ENCODE measurements at places on chromosomes 5 and 9.
A peak's percentile ranks its signal among the peaks of the same experiment; 100 is the strongest.

- no peak for DNase-seq
Measured at GRCh38 chr9:134518004-134518606, 123.5 kb upstream of the COL5A1 start.

- no peak for DNase-seq
Measured at GRCh38 chr5:42974536-42974935, 65.6 kb downstream of the ANXA2R start.

DNA sequence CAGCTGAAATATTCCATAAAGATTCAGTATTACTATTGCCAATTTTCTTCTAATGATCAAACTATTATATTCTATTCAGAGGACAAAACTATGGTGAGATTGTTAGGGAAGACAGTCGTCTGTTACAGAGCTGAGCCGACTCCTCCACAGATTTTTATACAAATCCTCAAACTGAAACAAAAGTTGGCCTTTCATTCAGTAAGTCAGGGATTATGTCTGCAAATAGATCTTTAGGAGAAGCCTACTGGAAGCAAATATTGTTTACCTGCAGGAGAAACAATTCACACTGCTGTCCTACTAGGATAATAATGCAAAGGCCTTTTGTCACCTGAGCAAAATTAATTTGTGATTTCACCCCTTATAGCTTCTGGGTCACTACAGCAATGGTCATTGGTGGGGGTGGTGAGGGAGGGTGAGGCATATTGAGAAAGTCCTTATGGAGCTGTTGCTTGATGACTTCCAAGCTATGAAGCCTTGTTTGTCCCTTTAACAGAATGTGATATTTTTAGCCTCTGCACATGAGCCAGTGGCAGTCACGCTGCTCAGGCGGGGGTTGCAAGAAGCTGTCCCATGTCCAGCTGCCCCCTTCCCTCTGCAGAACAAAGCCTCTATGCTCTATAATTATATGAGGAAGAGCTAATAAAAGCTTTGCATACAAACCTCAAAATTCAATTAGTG is 200.5 kb upstream of the KLF9 start:
- DNase-seq, result peak; percentile 38

- no peak for DNase-seq
Measured at GRCh38 chr9:126437268-126437666, 110.6 kb downstream of the MVB12B start.

DNA sequence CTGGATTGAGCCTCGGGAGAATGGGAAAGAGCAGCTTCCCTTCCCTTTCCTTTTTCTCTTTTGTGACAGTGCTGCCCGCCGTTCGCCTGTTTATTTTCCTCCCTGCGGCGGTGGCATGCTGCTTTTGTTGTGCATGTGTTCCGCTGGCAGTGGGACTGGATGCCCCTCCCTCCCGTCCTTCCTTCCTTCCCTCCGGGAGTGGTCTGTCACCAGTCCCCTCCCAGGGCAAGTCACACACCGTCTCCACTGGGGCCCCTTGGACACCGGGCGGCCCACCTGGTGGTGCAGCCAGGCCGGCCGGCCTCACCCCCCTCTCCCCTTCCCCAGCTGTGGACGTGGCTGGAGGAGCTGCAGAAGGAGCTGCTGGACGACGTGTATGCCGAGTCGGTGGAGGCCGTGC is 214.7 kb downstream of the TRIO start:
- peak; percentile 81 for DNase-seq

DNA sequence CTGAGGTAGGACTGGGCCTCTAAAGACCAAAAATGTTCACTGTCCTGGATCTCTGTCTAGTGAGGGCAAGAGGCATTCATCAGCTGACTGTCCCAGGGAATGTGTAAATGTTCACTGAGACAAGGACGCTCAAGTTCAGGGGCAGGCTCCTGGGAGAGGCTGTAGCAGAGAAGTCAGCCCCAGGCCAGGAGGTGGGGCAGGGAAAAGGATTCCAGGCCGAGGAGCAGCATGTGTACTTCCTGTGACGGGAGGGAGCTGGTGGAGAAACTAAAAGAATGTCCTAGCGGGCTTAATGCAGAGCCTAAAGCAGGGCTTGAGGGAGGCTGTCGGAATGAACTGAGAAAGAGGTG is 205.8 kb downstream of the GABBR2 start:
- DNase-seq, result peak; percentile 17

DNA sequence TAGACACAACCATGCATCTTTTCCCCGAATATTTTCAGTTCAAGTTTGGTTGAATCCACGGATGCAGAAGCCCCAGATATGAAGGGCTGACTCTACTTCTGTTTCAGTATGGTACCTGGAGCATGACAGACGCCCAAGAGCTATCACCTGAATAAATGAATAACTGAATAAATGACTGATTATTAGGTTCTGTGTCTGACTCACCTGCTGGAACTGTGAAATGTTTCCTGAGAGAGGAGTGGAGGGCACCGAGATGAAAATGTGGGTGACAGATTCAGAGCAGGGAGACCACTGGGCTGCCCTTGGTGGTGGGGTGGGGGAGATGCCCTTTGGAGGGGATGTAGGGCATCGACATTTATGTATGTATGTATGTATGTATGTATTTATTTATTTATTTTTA is 13.2 kb downstream of the FRMPD1 start:
- no peak for DNase-seq

GRCh38 chr5:40626801-40627200 is 52.9 kb upstream of the PTGER4 start:
- DNase-seq, result no peak

DNA sequence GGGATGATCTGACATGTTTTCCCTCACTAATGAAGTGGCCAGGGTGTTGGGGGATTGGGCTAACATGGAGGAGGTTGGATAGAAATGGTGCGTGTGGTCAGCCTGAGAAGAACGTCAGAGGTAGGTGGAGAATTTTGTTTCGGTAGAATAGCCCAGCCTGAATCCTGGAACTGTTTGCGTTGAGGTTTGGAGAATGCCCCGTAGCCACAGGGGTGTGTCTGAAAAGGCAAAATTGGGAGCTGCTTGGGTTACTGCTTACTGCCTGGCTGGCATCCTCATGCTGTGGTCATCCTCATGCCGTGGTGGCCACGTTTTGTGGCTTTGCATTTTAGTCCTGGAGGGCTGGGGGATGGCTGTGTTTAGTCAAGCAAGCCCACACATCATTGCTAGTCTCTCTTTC is 236.9 kb downstream of the GOLPH3 start:
- DNase-seq, result no peak
